GM04503 (cell line): ENCODE measurements at places on chromosomes 7 and 10.

DNA sequence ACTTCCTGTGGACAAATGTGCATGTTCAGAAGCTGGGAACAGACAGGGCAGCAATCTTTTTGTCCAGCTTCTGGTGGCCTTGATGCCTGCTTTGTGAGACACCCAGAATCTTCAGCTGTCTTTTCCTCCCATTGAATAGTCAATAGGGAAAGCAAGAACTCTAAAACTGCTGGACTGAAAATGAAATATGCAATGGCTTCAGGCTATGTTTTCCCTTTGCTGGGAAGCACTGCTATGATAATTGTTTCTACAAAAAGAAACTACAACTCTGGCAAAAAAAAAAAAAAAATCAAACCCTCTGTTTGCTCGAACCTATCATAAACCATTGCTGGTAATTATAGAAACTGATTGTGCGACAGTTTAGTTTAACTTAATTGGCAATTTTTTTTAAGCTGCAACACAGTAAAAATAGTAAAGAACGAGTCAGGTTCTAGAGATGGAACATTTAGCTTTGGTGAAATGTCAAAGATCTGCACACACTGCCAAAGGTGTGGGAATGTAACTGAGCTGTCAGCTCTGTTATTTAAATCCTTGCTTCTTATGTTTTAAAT, 79.1 kb upstream of the NEUROD6 start:
- no peak for DNase-seq

DNA sequence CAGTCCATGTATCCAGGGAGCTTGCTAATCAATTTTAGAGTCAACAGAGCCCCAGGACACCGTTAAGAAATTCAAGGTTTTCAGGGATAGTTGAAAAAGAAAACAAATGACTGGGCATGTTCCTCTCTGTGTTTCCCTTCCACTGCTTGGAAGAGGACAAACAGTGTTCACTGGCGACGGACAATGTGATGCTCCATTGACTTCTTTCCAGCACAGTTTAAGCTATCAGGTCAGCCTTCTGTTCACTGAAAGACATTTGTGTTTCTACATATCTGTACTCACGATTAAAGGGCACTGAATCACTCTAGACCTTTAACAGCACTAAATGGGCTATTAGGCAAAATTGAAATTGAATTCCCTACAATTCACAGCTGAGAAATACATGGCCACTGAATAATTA, 123.6 kb downstream of the RNLS start:
- DNase-seq: no peak

GRCh38 chr7:123789206-123789784, 40.5 kb upstream of the WASL start:
- no peak for DNase-seq

GRCh38 chr10:102837230-102837721, at the start of gene CYP17A1:
Gene CYP17A1 (minus strand): TSS chr10:102837413. CDS start chr10:102837361, 52 bp downstream.
- no peak for DNase-seq

- DNase-seq: peak; percentile 99
These were observed 107.2 kb upstream of the LYZL2 start for GRCh38 chr10:30736685-30737232.

GRCh38 chr10:62839590-62839989, 23.4 kb upstream of the EGR2 start:
- no peak for DNase-seq

DNA sequence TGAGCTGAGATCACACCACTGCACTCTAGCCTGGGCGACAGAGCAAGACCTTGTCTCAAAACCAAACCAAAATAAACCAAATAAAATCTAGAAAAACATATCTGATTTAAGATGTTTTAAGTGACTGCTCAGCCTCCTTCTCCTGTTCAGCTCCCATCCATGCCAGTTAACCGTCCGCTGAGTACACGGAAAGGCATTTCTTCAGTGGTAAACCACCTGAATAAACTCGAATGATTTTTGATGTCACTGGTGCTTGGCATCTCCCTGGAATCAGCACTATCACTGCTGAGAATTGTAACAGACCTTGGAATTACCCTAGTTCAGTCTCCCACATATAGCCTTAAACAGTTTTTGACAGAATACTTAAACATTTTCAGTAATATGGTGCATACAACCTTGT, 24.1 kb upstream of the NRCAM start:
- no peak for DNase-seq

DNA sequence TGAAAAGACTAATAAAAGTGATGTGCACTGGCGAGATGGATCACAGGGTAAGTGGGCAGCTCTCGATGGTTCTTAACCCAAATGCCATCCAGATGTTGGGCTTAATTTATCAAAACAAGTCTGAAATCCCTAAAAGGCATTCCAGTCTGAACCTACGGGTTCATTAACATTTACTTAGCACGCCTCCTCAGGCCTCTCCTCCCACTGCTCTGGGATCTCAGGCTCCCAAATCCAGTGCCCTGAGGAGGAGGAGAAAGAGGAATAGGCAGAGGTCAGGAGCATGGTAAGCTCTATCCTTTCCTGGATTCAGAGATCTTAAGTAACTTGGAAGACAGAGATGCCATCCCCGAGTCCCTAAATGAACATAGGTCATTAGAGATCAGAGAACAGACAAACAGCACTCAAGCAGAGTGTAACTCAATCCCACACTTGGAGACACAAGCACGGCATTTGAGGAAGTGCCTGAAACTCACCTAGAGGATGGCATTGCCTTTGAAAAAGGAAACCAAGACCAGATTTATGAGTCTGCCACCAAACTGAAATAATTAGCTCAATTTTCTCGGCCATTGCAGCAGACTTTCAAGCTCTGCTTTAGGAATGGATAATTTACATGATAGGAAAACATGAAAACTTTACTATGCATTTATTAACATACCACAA, 140.9 kb downstream of the CXCL12 start:
- DNase-seq: no peak

DNA sequence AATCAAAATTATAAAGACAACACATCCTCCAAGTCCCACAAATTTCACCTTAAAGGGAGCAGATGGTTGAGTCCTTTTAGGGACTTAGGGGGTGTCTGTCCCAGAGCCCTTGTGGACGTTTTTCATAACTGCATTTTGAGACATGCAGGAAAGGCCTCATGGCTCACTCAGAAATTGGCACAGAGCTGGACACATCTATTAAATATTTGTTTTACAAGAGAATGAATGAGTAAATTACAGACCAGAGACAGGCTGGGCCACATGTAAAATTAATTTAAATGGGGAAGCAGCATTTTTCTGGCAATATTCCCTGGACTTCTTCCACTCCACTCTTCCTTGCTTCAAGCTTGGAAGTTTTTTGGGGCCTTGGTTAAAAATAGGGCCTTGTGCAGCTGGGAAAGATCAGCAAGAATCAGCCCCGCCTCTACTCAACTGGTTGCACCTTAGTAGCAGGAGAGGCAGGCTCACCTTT, 20.0 kb downstream of the LAMB1 start:
- peak; percentile 54 for DNase-seq

- no peak for DNase-seq
These were observed 56.3 kb downstream of the PDGFA start for GRCh38 chr7:463362-463781.

DNA sequence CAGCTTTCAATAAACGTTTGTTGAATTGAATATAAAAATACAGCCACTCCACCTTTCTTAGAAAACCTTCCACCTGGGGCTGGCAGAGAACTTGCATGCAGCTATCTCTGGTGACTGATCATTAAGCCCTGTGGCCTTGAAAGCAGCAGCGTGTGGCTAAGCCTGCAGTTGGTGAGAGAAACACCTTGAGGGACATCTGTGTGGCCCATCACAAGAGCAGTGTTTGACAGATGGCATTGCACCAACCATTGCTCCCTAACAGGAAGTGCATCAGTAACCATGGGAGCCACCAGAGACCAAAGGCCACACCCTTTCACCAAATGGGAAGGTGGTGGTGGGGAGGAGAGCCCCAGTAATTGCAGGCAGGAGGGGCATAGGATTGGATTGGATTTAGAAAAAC, 22.4 kb downstream of the RHOBTB1 start:
- DNase-seq: no peak

DNA sequence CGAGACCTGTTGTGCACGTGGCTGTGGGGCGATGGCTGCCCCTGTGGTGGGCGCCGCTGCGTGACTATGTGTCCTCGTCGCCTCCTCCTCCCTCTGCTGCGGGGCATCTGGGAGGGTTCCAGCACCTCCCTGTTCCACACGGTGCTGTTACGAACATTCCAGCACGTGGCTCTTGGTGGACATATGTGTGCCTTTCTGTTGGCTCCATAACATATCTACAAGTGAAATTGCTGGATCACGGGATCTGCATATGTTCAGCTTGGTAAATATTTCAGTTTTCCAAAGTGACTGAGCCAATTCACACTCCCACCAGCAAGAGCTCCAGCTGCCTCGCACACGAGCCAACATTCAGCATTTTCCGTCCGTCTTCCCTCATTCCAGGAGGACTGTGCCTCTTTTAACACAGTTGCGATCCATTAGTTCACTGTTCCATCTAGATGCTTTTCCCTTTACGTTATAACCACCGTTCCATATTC, 25.1 kb downstream of the SNX8 start:
- no peak for DNase-seq

DNA sequence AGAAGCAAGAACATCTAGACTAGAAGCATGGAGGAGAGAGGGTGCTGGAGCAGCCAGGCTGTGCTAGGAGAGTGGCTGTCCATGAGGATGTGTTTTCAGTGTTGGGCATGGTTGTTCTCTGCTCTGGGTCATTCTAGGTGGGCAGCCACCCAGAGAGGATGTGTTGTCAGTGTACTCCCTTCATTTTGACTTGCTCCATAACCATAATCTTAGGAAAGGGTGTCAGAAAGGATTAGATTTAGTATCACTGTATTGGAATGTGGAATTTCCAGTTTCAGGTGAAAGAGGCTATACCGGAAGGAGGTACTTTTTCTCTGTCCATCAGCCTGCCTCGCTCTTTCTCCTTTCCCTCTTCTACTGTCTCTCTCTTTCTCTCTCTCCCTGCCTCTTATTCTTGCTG, 474.5 kb upstream of the PODXL start:
- DNase-seq: no peak

- no peak for DNase-seq
These were observed 1.9 kb downstream of the HOXA9 start for GRCh38 chr7:27163288-27164044.

DNA sequence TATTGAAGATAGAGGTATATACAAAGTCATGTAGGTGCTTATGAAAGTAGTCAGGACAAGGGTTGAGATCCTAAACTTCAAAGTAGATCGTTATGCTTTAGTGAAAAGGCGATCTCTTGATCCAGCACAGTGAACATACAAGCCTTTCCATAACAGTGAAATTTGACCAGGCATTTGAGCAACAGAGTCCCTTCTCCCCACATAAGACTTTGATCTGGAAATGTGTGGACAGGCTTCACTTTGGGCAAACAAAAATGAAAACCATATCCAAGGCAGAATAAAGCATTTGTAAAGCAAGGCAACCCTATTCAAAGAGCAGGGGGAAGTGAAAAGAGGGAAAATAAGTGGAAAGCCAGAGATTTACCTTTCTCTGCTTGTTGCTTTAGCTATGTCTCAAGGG, 311.9 kb upstream of the SORCS1 start:
- no peak for DNase-seq

GRCh38 chr10:123496996-123497660, 169.0 kb upstream of the GPR26 start:
- no peak for DNase-seq

- peak; percentile 7 for DNase-seq
These were observed 68.3 kb upstream of the FAM171A1 start for GRCh38 chr10:15439341-15439842.

DNA sequence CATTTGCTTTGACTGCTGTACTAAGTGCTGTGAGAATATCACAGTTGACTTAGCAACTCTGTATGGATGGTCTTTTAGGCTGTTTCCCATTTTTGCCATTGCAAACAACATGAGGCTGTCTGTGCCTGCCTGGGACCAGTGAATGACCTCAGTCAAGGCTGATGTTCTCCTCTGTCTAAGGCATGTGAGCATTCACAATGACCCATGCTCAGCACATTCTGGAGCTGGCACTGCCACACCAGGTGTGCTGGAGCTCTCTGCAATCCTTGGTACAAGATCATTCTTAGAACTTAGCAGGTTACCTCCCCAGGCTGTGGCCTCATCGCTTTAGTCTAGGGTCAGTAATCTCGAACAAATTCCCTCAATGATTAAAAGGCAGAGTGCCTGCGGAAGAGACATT, 61.9 kb downstream of the SH3PXD2A start:
- DNase-seq: no peak

GRCh38 chr7:23689165-23689564, 9.2 kb downstream of the FAM221A start:
- DNase-seq: no peak

DNA sequence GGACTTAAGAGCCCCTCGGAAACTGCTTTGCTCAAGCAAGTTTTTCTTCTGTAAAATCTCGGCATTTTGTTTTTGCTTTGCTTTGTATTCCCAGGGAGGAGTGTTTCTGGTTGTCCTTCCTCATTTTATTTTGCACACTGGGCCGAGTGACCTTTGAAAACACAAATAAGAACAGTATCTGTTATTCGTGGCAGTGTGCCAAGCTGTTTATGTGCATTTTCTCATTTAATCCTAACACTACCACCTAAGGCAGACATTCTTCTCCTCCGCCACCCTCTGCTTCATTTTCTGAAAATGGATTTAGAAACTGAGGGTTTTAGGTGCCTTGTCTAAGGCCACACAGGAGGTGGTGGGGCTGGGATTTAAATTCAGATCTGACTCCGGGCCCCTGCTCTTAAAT, 218.5 kb downstream of the TCF7L2 start:
- DNase-seq: no peak

DNA sequence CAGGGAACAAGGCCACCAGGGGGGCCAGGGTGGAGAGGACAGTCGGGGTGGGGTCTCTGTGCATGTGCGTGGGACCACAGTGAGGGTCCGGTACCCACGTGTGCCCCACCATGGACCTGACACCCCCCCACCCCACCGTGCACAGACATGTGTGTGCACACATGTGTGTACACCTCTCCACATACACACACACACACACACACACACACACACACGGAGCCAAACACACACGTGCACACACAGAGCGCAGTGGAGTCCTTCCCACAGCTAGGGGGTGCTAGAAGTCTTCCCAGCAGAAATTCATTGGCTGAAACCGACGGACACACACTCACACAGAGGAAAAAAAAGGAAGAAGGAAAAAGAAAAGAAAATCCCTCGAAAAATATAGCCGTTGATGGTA, 42.8 kb upstream of the GNA12 start:
- no peak for DNase-seq

DNA sequence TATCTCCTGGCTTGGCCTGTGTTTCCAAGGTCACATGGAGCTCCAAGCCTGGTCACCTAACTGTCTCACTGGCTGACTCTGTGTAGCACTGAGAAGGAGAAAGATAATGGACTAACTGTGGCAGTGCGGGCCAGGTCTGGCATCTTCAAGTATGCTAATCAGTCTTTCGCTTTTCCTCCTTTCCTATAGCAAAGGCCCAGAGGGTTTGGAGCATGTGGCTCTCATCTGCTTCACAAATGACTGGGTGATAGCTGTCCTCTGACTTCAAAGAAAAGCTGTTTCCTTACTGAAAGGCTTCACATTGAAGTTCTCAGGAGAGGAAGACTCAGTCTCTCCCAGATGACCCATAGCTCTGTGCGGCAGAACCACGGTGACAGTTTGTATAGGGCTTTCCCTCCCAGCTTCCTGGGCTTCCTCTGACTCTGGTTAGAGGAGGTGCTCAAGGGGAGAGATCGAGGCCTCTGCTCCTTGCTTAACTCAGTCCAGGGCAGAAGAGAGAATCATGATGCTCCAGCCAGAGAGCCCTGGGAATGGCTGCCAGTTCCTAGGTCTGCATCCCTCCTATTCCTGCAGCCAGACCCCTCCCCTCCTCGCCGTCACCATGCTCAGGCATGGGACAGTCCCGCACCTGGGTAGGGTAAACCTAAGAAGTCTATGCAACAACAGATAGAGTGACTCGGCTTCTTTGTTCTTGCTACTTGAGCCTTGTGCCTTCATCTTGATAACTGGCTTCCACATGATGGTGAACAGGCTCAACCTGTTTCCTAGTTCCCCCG, 72.3 kb downstream of the CCDC71L start:
- no peak for DNase-seq
